ENCODE measurements at places on chromosomes 11 and 22.

GRCh38 chr11:115576606-115577380 lies 72.6 kb upstream of the CADM1 start:
- DNase-seq = no peak

DNA sequence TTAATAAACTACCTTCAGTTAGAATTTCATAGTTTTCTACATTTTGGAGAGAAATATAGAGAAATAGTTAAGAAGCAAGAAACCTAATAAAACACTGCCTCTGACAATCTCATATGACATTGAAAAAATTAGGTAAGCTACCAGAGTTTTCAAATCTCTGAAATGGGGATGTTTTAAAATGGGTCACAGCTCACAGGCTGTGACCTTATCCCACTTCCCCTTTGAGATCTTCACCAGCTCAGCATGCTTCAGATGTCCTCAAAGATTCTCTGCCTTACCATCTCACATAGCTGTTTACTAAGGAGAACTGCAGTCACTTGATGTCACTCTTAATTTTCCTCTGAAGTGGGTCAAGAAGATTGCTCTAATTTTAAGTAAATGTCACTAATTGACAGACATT lies 717.8 kb downstream of the JRKL start:
- DNase-seq = no peak

DNA sequence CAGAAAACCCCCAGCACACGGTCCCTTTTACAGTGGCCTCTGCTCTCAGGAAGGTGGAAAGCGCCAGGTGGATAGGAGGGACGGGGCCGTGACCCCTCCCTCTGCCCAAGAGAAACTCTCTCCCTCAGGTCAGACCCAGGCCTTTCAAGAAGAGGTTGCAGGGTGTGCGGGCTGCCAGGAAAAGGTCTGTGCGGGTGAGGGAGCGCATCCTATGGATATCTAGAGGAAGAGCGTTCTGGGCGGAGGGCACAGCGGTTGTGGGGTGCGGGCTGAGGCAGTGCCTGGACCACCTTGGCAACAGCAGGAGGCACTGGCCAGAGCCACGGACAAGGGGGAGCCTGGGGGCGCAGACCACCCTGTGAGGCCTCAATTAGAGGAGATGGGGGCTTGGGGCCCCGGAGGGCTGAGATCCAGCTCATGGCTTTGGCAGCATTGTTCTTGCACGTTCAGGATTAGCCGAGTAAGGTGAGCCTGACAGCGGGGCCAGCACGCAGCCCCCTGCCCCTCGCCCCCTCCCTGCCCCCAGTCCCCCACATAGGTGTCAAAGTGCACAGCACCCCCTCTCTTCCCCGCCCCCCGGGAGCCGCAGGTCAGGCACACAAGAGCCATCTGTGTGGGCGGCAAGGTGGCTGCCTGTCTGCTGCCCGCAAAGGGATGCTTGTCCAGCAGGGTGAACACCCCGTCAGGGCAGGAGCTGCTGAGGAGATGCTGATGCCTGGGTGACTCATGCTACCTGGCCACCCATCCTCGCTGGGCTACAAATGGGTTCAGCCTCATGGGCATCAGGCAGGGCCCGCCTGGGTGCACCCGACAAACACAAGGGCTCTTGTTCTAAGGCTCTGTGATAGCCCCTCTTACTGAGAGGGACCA lies 92.8 kb upstream of the KCNQ1OT1 start:
- DNase-seq = no peak

GRCh38 chr11:2258501-2259465 lies 11.6 kb downstream of the ASCL2 start:
- DNase-seq = no peak

GRCh38 chr22:20012741-20013331 lies 3.8 kb downstream of the ARVCF start:
- DNase-seq = no peak

GRCh38 chr11:65584723-65585171 lies 8.9 kb downstream of the EHBP1L1 start:
- DNase-seq = no peak

DNA sequence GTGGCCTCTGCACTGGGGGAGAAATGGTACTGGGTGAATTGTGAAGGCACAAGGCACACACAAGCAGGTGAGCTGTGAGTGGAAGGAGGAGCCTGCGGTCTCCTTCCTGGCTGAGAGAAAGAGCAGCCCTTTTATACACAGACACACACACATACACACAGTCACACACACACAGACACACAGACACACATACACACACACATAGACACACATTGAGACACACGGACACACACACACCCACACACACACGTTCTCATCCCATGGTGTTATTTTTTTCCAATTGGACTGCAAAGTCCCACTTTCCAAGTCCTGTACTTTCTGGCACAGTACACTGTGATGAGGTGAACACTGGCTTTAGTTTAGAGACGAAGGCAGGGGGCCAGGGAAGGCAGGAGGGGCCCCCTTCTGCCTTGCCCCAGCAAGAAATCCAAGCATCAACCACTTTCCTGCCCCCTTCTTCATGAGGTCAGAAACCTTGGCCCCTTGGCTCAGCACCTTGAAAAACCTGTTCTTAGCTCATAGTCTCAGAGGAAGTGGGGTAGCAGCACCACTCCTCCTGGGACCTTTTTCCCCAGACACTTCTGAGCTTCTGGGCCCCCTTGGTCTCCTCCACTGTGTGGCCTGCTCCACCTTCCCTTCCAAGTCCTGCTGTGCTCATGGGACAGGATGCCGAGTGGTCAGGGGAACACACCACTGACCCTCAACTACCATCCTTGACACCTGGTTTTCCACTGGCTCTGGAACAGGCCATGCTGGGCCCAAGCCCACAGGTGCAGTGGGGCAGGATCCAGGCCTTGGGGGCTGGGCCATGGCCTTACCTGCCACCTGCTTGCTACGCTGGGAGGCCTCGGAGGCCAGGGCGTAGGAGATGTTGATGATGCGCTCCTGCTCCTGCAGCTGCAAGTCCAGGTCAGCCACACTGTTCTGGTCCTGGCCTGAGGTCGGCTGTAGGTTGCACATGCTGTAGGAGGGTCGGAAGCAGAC lies 43.8 kb downstream of the C11orf58 start:
- no peak for DNase-seq

DNA sequence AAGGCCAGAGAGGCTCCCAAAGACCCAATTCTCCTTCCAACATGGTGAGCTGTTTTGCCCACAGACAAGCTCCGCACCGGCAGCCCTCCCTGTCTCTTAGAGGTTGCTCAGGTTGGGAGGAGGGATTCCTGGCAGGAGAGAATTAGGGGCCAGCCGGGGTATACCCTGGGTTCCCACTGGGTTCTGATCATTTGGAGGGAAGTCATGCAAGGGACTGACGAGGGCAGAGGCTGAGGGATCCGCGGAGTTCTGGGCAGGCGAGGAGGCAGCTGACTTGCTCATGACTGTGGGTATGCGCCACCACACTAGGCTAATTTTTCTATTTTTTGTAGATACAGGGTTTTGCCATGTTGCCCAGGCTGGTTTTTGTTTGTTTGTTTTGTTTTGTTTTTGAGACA lies 4.6 kb downstream of the ST3GAL4 start:
- DNase-seq = no peak

- DNase-seq = peak; percentile 75
Observed at GRCh38 chr11:65224930-65225278, 36.9 kb upstream of the POLA2 start.

DNA sequence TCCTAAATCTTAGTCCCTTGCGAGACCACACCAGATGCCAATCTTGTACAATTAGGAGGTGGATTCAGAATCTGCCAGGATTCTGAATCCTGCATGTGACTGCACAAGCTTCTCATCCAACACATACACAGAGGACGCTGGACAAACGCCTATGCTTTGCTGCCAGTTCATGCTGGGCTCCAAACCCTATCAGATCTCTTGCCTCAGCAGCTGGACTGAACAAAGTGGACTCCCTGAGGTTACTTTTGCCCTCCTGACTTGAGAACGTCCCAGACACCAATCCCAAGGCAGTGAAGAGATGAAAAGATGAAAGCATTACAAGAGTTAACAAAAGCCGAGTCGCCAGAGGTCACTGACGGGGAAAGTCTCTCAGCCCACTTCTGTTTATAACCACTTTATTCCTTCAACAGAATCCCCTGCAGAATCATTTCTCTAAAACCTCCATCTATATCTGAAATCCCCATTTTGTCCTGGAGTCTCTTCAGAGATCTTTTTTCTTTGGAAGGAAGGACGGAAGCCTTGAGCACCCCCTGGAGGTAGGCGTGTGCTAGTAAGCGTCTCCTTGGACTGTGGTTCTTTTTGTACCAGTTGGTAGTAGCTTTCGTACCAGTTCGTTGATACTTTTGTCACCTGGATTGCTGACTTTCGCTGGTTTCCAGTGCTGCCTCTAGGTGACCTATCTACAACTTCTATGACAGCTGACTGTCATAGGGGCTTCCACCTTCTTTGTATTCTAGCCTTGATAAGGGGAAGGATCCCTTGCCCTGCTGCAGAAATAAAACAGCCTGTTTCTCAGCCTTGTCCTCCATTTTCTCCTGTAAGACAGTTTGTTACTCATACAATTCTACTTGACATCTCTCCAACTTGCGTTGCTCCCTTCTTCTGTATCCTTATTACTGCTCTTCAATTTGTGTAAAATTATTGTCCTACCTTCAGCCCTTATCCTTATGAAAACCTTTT lies 26.1 kb upstream of the EED start:
- peak; percentile 76 for DNase-seq

- DNase-seq = peak; percentile 8
Observed at GRCh38 chr22:39110631-39111561, 13.9 kb downstream of the APOBEC3H start.

- DNase-seq = peak; percentile 58
Observed at GRCh38 chr11:79440571-79441460, at the start of gene TENM4. TSS of gene TENM4 (minus strand) at chr11:79441030. CDS start at chr11:79069944, 371,086 bp downstream.

- peak; percentile 76 for DNase-seq
Observed at GRCh38 chr11:126929179-126930061, 71.2 kb downstream of the KIRREL3 start.

- no peak for DNase-seq
Observed at GRCh38 chr11:78753297-78753696, 178.6 kb upstream of the NARS2 start.

DNA sequence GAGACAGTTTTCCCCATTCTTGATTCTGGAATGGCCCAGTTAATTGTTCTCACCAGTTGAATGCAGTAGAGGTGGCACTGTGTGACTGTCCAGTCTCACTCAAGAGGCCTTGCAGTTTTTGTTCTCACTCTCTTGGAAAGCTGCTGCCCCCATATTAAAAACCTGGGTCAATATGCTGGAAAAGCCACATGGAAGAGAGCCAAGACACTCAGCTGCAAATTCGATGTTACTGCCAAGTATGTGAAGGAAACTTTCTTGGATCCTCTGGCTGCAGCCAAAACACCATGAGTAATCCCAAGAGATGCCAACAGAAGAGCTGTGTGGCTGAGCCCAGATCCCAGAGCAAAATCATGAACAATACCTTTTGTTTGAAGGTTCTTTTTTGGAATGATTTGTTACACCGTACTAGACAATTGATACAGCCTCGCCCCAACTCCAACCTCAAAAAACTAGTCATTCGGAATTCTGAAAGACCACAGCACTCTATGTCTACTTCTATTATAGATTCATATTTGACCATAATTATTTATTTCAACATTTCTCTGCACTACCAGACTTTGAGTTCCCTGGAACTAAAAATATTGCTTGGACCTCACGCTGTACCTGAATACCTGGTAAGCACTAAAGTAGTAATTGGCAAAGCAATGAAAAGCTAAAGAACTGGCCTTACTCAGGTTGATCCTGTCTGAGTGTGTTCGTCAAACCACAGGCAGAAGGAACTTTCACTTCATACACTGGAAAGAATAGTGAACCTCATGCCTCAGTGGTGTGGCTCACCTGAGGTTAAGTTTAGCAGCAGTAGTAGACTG lies 378.8 kb downstream of the ETS1 start:
- DNase-seq = peak; percentile 93

- DNase-seq = peak; percentile 45
Observed at GRCh38 chr22:41092847-41093411, 537 bp downstream of the EP300 start.

DNA sequence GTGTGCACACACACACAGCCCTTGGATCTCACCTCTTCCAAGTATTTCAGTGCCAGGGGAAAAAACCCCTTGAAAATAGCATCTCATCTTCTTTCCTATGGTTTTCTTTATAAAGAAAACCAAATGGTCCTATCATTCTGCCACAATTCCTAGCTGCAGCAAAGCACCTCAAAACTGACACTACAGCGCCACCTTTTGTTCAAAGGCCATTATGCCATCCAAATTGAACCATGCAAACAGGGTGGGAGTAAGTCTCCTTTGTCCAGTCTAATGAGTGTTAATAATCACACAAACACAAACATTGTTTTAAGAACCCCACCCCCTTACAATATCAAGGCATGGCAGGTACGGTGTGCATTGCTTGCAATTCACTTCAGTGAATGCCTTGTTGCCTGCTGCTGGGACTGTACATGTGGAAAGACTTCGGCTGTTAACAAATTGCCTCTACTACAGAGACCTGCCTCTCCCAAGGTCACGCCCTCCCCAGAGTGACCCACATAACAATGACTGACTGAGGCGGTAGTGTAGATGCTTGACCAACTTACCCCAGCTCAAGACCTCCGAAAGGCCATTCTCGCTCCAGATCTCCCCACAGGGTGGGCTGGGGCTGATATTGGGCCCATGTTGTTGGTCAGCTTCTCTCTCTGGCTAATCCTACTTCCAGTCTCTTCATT lies 31.7 kb downstream of the FAM181B start:
- peak; percentile 28 for DNase-seq

- DNase-seq = peak; percentile 95
Observed at GRCh38 chr11:122170815-122171475, 54.9 kb upstream of the BLID start.

GRCh38 chr11:28448186-28448585 lies 340.0 kb downstream of the METTL15 start:
- DNase-seq = peak; percentile 90

DNA sequence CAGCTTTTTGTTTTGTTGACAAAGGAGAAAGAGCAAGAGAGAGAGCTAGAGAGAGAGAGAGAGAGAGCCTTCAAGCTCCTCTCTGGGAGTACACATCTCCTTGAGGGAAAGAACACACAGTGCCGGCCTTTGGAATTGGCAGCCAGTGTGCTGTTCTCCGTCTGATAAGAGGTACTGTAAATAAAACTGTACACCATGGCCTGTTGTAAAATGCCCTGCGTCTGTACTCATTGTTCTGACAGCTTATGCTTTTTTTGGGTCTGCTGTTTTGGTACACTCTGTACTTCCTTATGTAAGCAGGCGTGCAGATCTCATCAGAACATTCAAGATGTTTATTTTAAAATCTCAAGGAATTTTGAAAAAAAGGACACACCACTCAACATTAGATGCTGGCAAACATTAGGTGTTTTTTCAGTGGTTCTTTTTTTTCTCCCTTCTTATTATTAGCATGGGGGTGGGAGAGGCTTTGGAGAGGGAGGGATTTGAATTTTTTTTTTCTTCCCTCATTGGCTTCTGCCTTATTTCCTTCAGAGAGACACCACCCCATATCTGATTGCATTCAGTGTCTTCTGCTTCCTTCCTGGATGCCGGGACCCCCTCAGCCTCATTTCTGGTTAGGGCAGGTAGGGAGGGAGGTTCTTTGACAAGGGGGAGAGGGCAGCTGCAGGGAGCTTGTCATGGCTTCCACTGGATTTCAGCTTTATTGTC lies 116.8 kb upstream of the NNMT start:
- DNase-seq = no peak
